ENCODE measurements at places on chromosomes 2 and 18. TPM values are rescaled to one million over a fixed set of nuclear protein-coding genes. Genes with fewer than 3 reads are reported as not detected.

SLC39A6 gene
- total RNA-seq = 80.1 TPM

ST3GAL5 gene
- 6.3 TPM for total RNA-seq

KRTCAP3 gene
- 0.26 TPM for total RNA-seq

RNU2-63P gene
- 251 TPM for total RNA-seq

AQP4 gene
- not detected for total RNA-seq

CLIP4 gene
- 50.0 TPM for total RNA-seq

HMSD gene
- not detected for total RNA-seq

KCNE4 gene
- total RNA-seq = 8.5 TPM

ACVR1C gene
- total RNA-seq = 0.43 TPM

RAB6C gene
- not detected for total RNA-seq

AKAIN1 gene
- not detected for total RNA-seq

TOGARAM2 gene
- 0.47 TPM for total RNA-seq

GCG gene
- total RNA-seq = not detected

GRB14 gene
- 0.17 TPM for total RNA-seq

DYSF gene
- not detected for total RNA-seq

BCL2 gene
- total RNA-seq = 0.86 TPM

LRRTM4 gene
- 0.16 TPM for total RNA-seq

NBAS gene
- 98.8 TPM for total RNA-seq

ERICH2 gene
- total RNA-seq = 1.2 TPM

CNDP1 gene
- total RNA-seq = not detected

TLX2 gene
- 1.4 TPM for total RNA-seq

NGEF gene
- total RNA-seq = 11.2 TPM

TNFAIP6 gene
- 37.2 TPM for total RNA-seq

ABCB11 gene
- under 0.01 TPM for total RNA-seq

ST8SIA3 gene
- not detected for total RNA-seq

RAB27B gene
- 0.52 TPM for total RNA-seq

MERTK gene
- total RNA-seq = 0.86 TPM

SPR gene
- 27.9 TPM for total RNA-seq

FLACC1 gene
- total RNA-seq = 0.43 TPM

SP100 gene
- 62.9 TPM for total RNA-seq

PARD3B gene
- total RNA-seq = 17.0 TPM

REEP1 gene
- not detected for total RNA-seq

IL1RL2 gene
- 2.2 TPM for total RNA-seq

DQX1 gene
- 0.16 TPM for total RNA-seq

TMEM169 gene
- total RNA-seq = 0.26 TPM

VAMP8 gene
- total RNA-seq = 4.4 TPM

FAM237A gene
- not detected for total RNA-seq

CHMP3 gene
- 74.7 TPM for total RNA-seq

FEV gene
- not detected for total RNA-seq

MRPS5 gene
- 48.1 TPM for total RNA-seq

NFATC1 gene
- total RNA-seq = 3.1 TPM

MYOM1 gene
- total RNA-seq = 1.7 TPM

ABCG5 gene
- not detected for total RNA-seq

GALNT5 gene
- 30.1 TPM for total RNA-seq

CFAP53 gene
- total RNA-seq = 0.77 TPM

SLC11A1 gene
- 0.26 TPM for total RNA-seq

Measured in bronchial smooth muscle cell (primary cell).